ENCODE measurements at places on chromosomes 4 and X. TPM values are rescaled to one million over a fixed set of nuclear protein-coding genes. Genes with fewer than 3 reads are reported as not detected.
A peak's percentile ranks its signal among the peaks of the same experiment; 100 is the strongest.

GRCh38 chr4:112290341-112290740, 4.6 kb upstream of the TIFA start:
- no peaks in the 10 kb centered on the region for H3K36me3 ChIP-seq
- DNase-seq: no peak
- H3K27me3 ChIP-seq: no peaks in the 10 kb centered on the region
- H3K4me3 ChIP-seq: no peak overlapping the region

DNA sequence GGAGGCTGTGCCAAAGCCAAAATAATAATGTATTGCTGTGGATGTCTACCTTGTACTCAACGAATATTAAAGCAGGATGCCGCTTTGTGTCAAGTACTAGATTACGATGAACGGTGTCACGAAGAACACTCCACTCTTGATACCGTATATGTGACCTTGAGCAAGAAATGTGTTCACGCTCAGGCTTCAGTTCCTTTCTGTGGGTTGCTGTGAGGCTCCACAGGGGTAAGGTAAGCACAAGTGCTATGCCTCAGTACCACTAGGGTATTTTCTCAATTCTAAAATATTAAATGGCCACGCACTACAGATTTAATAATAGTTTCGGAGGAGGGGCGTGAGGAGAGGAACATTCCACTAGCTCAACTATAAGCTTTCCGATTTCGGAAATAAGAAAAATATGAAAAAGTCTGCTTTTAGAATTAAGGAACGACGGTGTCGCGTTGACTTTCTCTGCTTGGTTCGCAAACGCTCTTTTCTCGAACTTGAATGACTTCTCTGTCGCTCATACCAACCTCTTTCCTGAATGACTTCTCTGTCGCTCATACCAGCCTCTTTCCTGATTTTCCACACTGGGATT, 607 bp upstream of the SCOC start:
- H3K4me3 ChIP-seq: peak overlapping the region; percentile 80
- H3K27me3 ChIP-seq: no peaks in the 10 kb centered on the region
- peak overlapping the region; percentile 63 for H3K27ac ChIP-seq
- no peaks in the 10 kb centered on the region for H3K36me3 ChIP-seq
- peak; percentile 40 for DNase-seq

GRCh38 chrX:7996414-7996813, 69.2 kb upstream of the PNPLA4 start:
- H3K27me3 ChIP-seq: no peaks in the 10 kb centered on the region
- no peaks in the 10 kb centered on the region for H3K4me1 ChIP-seq
- no peak for DNase-seq
- no peak overlapping the region for H3K27ac ChIP-seq
- H3K4me3 ChIP-seq: no peak overlapping the region

- H3K27me3 ChIP-seq: no peaks in the 10 kb centered on the region
- H3K36me3 ChIP-seq: no peaks in the 10 kb centered on the region
- H3K27ac ChIP-seq: no peak overlapping the region
- H3K4me3 ChIP-seq: no peak overlapping the region
Measured at GRCh38 chr4:183855323-183856190, 49.5 kb upstream of the STOX2 start.

GRCh38 chrX:125757794-125758564, 408.1 kb downstream of the DCAF12L2 start:
- no peak for DNase-seq
- no peaks in the 10 kb centered on the region for H3K27me3 ChIP-seq
- no peak overlapping the region for H3K4me3 ChIP-seq
- H3K36me3 ChIP-seq: no peaks in the 10 kb centered on the region
- no peak overlapping the region for H3K27ac ChIP-seq

DNA sequence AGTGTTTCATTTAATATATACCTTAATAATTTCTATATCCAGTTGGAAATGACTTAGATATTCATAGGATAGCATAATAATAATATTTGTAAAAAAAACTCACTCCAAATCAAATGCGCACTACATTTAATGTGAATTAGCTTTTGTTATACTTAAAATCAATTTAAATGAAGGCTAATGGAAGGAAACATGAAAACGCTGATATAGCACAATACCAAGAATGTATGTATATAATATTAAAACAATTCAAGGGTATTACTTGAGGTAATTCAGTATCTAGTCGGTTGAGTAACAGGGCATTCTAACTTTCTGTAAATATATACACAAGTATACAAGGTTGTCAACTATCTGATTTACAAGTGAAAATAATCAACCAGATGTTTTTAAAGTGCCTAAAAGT, 307.1 kb upstream of the TEX13C start:
- H3K36me3 ChIP-seq: no peaks in the 10 kb centered on the region
- no peak for DNase-seq
- H3K27ac ChIP-seq: no peak overlapping the region

The PTPN13 gene
- total RNA-seq: 62.3 TPM

GRCh38 chrX:20545538-20545937, 278.8 kb upstream of the RPS6KA3 start:
- H3K4me3 ChIP-seq: no peak overlapping the region
- H3K27ac ChIP-seq: no peak overlapping the region
- DNase-seq: no peak
- no peaks in the 10 kb centered on the region for H3K36me3 ChIP-seq
- no peaks in the 10 kb centered on the region for H3K4me1 ChIP-seq

The PABPC4L gene
- 3.0 TPM for total RNA-seq

DNA sequence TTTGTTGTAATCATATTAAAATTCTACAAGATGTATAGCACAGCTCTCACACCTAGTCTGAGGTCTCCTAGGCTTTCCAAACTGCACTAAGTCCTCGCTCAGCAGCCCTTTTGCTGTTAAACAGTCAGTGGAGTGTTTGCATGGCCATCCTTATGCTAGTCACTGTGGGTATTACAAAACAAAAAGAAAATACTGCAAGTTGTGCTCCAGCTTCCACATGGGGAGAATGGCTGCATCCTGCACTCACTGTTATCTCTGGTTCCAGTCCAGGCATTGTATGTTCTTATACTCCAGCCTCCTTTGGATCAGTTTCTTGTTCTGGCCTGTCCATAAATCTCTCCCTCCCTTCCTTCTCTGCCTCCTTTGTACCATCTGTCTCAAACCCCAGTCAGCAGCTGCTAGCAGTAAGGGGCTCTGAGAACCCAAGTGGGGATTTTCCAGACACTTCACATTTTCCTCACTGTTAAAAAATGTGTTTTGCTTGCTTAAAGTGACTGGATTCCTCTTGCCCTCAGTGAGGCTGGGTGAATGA, 38.5 kb upstream of the BMP15 start:
- no peak for DNase-seq
- no peaks in the 10 kb centered on the region for H3K36me3 ChIP-seq
- H3K4me1 ChIP-seq: no peaks in the 10 kb centered on the region
- H3K4me3 ChIP-seq: no peak overlapping the region
- no peaks in the 10 kb centered on the region for H3K27me3 ChIP-seq

The SNCA gene
- total RNA-seq: 8.4 TPM

The RS1 gene
- total RNA-seq: 0.44 TPM

DNA sequence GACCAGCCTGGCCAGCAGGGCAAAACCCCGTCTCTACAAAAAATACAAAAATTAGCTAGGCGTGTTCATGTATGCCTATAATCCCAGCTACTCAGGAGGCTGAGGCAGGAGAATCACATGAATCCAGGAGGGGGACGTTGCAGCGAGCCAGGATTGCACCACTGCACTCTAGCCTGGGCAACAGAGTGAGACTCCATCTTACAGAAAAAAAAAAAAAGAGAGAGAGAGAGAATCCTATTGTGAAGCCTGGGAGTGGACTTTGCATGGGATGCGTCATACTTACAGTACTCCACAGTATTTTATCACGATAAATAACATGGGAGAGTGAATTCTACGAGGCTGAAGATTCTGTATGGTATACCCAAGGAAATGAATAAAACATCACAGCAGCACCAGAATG, 139.6 kb downstream of the AASDH start:
- no peaks in the 10 kb centered on the region for H3K4me1 ChIP-seq
- H3K27ac ChIP-seq: no peak overlapping the region
- no peak overlapping the region for H3K4me3 ChIP-seq
- no peaks in the 10 kb centered on the region for H3K36me3 ChIP-seq

- no peaks in the 10 kb centered on the region for H3K27me3 ChIP-seq
- no peak overlapping the region for H3K27ac ChIP-seq
- no peaks in the 10 kb centered on the region for H3K4me1 ChIP-seq
- H3K4me3 ChIP-seq: no peak overlapping the region
- peaks cover 3% of the 10 kb centered on the region for H3K36me3 ChIP-seq
- no peak for DNase-seq
Measured at GRCh38 chrX:135543924-135544323, 23.5 kb downstream of the INTS6L start.

The LYAR gene
- 6.6 TPM for total RNA-seq

The CAPN6 gene
- 25.0 TPM for total RNA-seq

All from kidney (tissue), 22 donors.